Stimulated activated CD4-positive, alpha-beta T cell treated with anti-CD3 and anti-CD28 coated beads, Interleukin-15, amount 100 ng/mL, for 24 hours (primary cell): ENCODE measurements at places on chromosomes 7 and 10.

DNA sequence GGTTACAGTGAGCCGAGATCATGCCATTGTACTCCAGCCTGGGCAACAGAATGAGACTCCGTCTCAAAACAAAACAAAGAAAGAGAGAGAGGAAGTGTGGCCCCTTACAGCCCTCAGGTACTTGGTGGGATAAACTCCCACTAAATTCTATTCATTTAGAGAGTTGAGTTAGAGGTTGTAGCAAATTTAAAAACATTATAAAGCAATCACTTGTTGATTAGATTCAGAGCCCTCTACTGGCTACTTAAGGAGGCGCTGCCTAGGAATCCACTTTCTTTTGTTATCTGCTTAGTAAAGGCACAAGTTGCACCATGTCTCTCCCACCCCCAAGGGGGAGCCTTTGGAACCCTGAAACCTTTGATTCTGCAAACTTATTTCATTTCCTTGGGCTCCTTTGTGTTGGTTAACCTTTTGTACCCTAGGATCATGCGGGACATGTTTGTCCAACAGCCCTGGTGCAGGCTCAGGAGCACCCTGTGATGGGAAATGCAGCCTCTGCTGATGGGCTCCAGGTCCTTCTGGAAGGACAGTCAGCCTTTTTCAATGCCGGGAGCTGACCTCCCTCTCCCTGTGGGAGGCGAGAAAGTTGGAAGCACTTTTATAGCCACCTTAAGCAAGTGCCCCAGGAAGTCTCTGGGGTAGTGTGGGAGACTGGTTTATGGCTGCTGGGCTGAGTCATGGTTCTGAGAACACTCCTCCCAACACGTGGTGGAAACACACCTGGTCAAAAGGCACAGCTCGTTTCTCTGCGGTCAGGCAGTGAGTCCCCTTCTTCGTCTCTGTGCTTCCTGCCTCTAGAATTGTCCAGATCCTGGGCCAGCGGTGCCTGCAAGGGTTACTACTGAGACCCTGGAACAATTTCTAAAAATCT is 2.3 kb downstream of the HKDC1 start:
- DNase-seq, result peak; percentile 86

DNA sequence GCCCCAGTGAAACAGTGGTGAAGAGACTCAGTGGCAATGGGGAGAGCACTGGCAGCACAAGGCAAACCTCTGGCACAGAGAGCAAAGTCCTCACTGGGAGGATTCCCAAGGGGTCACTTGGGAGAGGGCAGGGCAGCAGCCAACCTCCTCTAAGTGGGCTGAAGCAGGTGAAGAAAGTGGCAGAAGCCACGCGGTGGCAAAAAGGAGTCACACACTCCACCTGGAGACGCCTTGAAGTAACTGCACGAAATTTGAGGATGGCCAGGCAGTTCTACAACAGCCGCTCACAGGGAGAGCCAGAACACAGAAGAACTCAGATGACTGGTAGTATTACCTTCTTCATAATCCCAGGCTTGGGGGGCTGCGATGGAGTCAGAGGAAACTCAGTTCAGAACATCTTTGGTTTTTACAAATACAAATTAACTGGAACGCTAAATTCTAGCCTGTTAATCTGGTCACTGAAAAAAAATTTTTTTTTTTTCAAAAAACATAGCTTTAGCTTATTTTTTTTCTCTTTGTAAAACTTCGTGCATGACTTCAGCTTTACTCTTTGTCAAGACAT is 574 bp upstream of the IL6 start:
- peak; percentile 69 for DNase-seq

- DNase-seq, result no peak
These were observed 6.0 kb upstream of the CYP26A1 start for GRCh38 chr10:93067443-93068365.

GRCh38 chr7:102390697-102391484 is 5.3 kb upstream of the PRKRIP1 start:
- peak; percentile 78 for DNase-seq

DNA sequence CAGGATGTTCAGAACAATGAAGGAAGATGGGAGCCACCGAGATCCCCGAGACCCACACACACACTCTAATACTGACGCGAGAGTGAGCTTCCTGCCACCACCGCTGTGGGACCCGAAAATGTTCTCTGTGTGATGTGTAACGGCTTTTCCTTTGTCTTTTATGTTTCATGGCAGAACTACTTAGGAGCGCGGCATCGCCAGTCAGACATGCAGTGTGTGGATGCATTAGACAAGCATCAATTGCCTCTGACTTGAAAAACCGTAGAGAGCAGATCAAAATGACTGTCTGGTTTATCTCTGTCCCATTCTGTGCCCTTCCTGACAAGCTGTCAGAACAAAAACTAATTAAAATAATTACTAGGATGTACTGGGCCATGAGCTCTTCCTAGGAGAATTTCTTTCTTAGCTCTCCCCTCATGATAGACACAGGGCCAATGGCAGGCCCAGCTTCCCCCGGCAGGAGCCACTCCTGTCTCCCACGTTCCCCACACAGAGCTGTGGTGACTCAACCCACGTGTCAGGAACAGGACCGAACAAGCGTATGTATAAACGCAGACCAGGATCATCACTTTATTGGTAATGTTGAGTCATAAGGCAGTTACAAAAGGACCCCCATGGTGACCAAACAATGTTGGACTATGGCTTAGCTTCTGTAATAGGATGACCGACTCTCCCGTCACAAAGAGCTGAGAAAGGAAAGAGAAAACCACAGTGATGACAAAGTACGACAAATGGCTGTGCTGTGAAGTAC is 705.0 kb downstream of the PARD3 start:
- DNase-seq, result no peak

GRCh38 chr7:107972075-107972482 is 30.9 kb downstream of the LAMB1 start:
- DNase-seq, result no peak

DNA sequence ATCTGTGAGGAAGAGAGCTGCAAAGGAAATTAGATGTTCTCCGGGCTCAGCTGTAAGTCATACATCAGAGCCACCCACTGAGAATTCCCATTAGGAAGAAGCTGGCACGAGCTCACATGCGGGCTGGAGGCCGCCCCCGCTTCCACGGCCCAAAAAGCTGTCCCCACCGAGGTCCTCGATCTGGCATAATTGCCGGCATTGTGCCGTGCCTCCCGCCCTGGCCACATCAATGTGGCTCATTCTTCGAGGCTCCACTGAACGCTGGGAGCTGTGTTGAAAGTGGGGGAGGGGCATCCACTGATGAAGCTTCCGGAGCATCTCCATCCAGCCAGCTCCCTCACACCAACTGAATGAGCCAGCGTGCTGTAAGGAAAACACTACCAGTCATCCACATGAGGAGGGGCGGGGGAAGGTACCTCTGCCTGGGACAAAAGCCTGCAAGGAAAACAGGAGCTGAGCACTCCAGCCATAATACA is 173.1 kb downstream of the PTPRN2 start:
- DNase-seq, result no peak

DNA sequence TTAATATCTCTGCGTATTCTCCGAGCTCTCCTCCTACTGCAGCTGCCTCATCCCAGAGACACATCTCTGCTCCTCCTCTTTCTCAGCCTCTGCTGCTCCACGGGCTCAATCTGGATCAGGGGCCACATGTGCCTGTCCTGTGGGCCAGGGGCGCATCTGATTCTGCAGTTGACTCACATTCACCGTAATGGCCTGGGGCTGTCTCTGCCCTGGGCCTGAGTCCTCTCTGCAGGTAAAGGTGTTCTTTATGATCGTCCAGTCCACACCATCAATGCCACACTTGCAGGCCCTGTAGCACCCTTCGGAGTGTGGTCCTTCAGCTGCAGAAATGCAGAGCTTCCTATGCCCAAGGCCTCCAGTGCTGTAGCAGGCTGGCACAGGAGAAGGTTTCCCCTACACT is 154.5 kb downstream of the OAT start:
- no peak for DNase-seq

DNA sequence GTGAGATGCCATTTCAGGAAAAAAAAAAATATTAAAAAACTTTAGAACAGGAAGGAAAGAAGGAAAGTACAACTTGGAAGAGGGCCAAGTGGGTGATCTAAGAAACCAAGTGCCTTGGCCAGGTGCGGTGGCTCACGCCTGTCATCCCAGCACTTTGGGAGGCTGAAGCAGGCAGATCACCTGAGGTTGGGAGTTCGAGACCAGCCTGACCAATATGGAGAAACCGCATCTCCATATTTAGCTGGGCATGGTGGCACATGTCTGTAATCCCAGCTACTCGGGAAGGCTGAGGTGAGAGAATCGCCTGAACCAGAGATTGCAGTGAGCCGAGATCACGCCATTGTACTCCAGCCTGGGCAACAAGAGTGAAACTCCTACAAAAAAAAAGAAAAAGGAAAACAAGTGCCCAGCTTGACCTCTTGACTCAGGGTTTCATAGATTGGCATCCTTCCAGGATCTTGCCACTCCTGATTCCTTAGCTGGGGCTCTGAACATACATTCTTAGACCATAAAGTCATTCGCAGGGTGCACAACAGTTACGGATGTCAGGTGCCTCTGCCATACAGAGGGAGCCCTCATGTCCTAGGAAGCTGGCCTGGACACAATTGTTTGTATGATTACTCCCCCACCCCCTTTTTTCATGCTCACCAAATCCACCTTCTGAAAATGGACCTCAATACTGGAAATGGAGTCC is 2.1 kb upstream of the GUSB start:
- no peak for DNase-seq

DNA sequence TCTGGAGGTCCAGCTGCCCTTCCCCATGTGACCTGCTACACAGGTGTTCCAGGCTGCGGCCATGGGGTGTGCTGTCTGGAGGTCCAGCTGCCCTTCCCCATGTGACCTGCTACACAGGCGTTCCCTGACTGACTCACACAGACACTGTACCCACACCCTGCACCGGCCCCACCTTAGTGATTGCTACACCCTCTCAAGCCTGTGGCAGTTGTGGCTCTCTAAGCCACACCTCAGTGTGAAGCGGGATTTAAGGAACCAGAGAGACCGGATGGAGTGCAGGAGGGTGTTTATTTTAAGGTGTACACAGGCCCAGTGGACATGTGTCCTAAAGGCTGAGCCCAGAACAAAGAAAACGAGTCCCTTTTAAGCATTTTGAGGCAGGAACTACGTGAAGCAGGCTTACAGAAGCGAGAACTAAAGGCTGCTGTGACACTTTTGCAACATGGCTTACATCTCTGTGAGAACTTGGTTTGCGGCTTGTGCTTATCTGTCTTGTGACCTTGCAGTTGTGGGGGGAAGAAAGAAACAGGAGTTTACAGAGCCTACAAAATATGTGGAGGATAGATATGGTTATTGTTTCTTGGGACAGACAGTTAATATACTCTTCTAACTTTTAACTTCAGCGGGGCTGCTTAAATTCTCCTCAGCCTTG is 326.4 kb downstream of the PAXIP1 start:
- DNase-seq, result no peak

- no peak for DNase-seq
These were observed 3.4 kb upstream of the PPP1R17 start for GRCh38 chr7:31683445-31684225.
